Activated CD4-positive, alpha-beta T cell treated with anti-CD3 and anti-CD28 coated beads for 36 hours (primary cell): ENCODE measurements at places on chromosomes 13 and 19.
A peak's percentile ranks its signal among the peaks of the same experiment; 100 is the strongest.

DNA sequence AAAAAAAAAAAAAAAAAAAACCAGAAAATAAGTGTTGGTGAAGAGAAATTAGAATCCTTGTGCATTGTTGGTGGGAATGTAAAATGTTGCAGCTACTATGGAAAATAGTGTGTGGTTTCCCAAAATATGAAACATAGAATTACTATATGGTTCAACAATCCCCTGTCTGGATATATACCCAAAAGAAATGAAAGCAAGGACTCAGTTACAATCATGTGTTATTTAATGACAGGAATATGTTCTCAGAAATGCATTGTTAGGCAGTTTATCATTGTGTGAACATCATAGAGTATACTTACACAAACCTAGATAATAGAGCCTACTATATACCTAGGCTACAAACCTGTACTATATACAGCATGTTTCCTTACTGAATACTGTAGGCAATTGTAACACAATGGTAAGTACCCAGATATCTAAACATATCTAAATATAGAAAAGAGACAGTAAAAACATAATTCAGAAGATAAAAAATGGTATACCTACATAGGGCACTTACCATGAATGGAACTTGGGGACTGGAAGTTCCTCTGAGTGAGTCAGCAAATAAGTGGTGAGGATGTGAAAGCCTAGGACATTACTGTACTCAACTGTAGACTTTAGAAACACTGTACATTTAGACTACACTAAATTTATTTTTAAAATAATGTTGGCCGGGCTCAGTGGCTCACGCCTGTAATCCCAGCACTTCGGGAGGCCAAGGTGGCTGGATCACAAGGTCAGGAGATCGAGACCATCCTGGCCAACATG lies 25.7 kb upstream of the SLC7A1 start:
- no peak for DNase-seq

DNA sequence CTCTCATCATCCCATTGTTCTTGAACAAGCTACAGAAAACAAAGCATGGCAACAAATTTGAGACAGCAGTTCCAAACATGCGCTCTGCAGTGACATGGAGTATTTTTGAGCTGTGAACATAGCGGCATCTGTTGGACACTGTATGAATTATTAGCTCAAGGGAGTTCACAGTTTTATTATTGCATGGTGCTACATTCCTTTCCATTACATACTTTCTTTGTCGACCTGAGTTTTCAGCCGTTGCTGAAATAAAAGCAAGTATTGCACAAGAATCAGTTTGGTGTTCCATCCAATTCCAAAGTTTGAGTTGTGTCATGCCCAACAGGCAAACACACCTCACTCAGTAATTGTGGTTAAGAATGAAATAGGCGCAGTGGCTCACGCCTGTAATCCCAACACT lies 30.1 kb upstream of the METTL21C start:
- DNase-seq, result peak; percentile 6

DNA sequence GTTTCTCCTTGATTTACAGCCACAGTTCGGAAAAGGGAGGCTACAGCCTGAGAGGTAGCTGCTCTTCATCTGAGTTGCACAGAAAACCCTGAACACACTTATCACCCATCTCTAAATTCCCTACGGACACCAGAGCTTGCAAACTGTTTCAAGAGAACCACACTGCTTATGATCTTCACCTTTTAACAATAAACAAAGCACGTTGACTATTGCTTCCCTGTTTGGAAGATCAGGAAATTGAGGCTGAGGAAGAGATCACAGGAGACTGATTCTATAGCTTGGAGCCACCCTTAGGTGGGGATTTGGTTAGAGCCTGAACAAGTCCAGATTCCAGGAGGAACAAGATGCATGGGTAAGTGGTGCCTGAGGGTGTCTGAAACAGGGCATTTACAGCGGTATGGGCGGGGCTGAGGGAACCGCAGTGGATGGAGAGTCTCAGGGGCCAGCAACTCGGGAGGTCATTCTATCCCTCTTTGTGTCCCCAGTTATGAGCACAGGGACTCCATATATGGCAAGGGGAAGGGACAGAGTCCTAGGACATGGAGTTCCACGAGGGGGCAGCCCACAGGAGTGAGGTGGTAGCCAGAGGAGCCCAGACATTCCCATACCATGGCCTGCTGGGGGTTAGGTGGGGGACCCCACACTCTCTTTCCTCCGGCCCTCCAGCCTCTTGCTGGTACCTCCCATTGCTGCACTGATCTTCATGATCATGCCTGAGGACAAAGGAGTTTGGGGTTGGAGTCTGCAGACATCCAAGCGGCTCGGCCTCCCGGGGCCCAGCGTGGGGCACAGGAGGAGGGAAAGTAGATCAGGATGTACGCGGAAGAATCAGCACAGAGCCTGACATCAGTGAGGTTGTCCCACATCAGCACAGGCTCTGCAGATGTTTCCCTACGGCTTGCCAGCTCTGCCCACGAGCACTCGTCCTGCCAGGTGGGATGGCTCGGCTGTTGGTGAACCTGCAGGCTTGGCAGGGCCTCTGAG lies 162.3 kb upstream of the ZNF536 start:
- DNase-seq, result no peak

- peak; percentile 77 for DNase-seq
These were observed 148.4 kb downstream of the AKAP11 start for GRCh38 chr13:42420304-42420703.

GRCh38 chr13:24734950-24735349 lies 29.0 kb upstream of the RNF17 start:
- peak; percentile 20 for DNase-seq

DNA sequence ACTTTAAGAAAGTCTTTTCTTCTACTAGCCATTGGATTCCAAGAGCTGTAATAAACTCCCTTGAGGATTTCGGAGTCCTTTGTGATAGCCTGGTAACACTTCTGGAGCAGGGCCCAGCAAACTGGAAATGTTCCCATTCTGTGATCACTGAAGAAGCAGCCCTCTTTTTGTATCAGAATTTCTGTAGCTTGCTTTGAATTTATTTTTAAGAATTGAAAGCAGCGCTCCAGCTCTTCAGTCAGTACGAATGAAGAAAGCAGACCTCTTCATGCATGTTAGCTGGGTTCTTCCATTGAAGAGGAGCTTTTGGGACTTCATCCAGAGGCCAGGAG lies 141.5 kb downstream of the AKAP11 start:
- DNase-seq, result no peak

DNA sequence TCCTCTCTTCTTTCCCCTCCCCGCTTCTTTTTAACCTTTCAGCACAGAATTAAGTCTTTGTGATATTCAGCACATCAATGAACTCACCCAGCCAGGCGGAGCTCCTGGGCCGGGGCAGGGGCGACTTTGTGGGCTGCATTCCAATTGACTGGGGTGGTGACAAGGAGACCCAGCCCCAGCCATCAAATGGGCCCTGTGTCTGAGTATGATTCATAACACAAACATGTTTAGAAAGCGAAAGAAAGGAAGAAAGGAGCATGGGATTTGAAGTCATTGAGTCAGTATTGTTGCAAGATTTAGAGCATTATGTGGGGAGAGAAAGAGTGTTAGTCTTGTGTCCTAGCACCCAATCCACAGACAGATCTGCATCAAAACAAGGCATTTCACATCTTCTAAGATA lies 185.3 kb downstream of the LHFPL6 start:
- DNase-seq, result no peak

- DNase-seq, result no peak
These were observed 96.9 kb downstream of the COL4A1 start for GRCh38 chr13:110209950-110210603.

- DNase-seq, result no peak
These were observed 82.1 kb upstream of the FRY start for GRCh38 chr13:31949486-31949885.

- peak; percentile 66 for DNase-seq
These were observed 21.8 kb downstream of the DCAF15 start for GRCh38 chr19:13974073-13974472.

GRCh38 chr13:110669036-110669435 lies 36.9 kb downstream of the CARS2 start:
- no peak for DNase-seq

- no peak for DNase-seq
These were observed 216.2 kb downstream of the TUBA3C start for GRCh38 chr13:18965347-18965855.

- no peak for DNase-seq
These were observed 98.9 kb downstream of the ESD start for GRCh38 chr13:46698014-46698413.

DNA sequence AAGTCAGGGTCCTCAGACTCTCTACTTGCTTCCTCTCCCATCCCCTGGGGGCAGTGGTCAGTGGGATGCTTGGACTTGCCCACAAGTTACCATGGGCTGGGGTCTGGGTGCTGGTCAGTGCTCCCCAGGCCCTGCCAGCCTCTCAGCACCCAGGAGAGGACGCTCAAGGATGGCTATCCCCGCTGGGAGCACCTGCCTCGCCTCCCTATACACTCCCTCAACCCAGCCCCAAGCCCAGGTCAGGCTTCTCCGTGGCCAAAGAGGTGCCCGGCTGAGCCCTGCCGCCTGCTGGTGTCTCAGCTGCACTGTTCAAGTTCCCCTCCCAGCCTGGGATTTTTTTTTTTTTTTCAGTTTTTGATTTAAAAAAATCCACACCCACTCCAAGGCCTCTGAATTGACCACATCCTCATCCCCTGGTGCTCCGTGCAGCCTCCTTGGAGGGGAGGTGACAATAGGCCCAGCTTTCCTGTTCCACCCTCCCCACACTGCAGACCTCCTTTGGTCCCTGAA lies 10.8 kb downstream of the F2RL3 start:
- peak; percentile 65 for DNase-seq

DNA sequence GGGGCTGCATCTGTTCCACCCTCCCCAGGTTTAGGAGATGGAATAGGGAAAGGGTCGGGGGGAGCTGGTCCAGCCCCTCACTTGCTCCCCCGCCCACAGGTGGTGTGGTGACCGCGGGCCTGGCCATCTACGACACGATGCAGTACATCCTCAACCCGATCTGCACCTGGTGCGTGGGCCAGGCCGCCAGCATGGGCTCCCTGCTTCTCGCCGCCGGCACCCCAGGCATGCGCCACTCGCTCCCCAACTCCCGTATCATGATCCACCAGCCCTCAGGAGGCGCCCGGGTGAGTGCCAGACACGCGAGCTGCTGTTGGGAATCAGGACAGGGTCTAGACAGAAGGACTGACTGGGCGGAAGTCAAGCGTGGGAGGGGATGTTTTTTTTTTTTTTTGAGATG lies 3.0 kb downstream of the CLPP start:
- no peak for DNase-seq

GRCh38 chr19:42095814-42096230 lies 19.9 kb downstream of the ZNF574 start:
- DNase-seq, result peak; percentile 29

DNA sequence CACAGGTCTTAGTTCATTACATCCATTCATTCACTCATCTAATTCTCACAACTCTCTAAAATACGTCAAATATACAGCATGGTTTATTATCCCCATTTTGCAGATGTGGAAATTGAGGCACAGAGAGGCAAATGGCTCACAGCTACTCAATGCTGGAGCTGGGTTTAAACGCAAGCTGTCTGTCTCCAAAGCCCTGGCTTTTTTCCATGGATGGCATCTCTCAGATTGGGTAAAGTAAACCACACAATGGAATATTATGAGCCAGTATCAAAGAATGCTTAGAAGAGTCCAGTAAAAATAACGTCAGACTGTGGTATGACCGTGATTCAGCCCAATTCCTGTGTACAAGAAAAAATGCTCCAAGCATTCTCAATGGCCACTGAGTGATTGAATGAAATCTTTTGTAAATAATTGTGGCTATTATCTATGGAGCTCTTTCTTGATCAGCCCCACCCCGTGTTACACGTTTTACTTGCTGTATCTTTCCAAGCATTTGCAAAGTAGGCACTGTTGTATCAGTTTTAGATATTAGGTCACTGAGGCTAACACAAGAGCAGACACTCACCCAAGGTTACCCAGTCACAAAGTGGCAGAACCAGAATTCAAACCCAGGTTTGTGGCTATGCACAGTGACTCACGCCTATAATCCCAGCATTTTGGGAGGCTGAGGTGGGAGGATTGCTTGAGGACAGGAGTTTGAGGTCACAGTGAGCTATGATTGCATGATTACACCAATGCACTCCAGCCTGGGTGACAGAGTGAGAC lies 5.5 kb upstream of the ACP7 start:
- DNase-seq, result no peak

- no peak for DNase-seq
These were observed 3.6 kb upstream of the KMT5C start for GRCh38 chr19:55336101-55336500.

DNA sequence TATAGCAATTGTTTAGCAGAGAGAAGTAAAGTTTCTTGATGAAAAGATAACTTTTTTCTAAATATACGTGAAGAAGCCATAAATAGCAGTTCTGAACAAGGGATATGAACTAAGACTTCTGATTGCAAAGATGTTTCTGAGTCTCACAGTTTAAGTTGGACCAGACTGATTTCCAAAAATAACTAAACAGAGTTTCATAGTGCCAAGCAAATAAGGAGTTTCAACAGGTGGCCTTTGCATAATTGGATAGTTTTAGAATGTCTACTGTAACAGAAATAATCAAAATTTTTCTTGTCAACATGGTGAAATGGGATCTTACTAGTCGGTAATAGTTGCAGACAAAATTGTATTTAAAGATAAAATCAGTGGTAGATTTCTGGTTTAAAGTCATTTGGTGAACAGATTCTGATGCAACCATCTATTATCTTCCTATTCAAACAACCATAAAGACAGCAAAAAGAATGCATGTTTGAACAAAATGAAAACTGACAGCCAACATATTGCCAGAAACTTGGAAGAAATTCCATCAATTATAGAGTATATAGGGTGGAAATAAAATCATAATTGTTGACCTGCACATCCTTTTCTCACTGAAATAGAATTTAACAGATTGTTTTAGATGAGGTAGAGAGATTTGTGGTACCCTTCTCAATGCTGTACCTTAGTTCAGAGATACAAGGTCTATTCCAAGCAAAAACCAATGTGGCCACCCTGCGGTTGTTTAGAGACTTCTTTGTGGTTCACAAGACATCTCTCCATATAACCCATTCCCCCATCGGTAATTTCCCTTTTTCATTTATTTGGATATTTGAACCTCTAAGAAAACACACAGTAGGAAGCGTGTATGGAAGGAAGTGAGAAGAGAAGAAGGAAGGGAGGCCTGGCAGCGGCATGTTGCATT lies 275.3 kb downstream of the COG6 start:
- no peak for DNase-seq

DNA sequence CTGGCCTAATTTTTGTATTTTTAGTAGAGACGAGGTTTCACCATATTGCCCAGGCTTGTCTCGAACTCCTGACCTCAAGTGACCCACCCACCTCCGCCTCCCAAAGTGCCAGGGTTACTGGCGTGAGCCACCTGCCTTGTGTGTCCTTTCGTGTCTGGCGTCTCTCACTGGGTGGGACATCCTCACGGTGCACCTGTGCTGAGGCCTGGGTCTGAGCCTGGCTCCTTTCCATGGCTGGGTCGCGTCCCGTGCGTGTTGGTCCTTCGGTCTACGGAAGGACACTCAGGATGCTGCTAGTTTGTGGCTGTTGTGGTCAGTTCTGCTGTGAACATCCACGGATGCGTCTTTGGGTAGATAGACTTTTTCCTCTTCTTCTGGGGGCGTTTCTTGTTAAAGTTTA lies 19.6 kb downstream of the PIAS4 start:
- no peak for DNase-seq

- DNase-seq, result peak; percentile 90
These were observed 4.0 kb upstream of the FLT3LG start for GRCh38 chr19:49469828-49470614.
